ENCODE measurements at places on chromosomes 5 and 9.

DNA sequence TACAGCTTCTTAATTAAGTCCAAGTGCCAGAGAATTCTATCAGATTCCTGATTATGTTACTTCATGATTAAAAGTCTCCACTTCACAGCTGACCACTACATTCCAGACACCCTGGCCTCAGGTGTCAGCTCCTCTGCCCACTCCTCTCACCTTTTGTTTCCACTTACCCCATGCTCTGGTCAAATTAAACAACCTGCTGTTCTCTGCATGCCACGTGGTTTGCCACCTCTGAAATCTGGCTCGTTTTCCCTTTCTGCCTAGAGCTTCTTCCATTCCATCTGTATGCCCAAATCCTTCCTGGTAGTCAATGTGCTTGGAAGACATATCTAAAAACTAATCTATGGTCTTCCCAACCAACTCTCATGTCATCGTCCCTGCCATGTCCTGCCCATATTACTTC lies 158.6 kb downstream of the ICE1 start:
- no peak for DNase-seq

DNA sequence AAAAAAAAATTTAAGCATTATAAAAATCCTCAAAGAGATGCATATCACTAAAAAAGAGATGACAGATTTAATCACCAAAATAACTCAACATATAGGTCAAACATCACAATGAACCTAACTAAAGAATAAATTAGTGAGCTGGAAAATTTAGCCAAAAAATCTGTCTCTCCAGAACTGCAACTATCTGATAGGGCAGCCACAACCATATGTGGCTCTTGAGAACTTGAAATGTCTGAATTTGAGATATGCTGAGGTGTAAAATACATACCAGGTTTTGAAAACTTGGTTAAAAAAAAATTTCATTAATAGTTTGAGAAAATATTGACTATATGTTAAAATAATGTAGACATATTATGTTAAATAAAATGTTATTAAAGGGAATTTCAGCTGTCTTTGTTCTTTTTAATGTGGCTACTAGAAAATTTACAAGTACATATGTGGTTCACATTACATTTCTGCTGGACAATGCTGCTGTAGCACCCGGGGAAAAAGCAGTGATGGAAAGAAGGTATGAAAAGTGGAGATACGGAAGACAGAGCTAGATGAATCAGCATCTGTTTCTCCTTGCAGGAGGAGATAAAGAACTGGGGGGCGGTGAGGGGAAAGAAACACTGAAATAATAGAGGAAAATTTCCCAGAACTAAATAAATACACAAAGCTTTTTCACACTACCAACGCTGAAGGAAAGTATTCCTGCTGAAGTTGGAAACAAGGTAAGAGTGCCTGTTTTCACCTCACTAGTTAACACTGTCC lies 66.1 kb downstream of the DCP2 start:
- no peak for DNase-seq

GRCh38 chr5:56575821-56576220 lies 239.5 kb upstream of the MAP3K1 start:
- DNase-seq: no peak

- no peak for DNase-seq
These were observed 130.0 kb downstream of the MVB12B start for GRCh38 chr9:126456441-126457174.

GRCh38 chr9:72362680-72363139 lies 2.3 kb downstream of the ZFAND5 start:
- DNase-seq: peak; percentile 54

DNA sequence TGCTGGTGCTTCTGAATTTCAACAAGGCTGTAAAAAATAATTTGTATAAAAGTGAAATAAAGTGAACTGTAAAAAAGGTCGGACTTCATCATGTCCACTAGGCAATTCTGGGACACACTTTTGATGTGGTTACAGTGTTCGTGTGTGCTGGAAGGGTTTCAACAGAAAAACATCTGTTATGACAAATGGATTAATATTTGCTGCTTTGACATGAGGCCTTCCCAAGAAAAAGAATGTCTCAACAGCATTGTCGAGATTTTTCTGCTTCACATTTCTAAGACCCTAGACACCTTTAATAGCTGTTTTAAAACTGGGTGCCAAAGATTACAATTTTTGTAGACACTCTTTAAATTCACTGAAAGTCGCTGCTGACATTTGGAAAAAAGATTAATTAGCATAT lies 216.6 kb downstream of the SLC12A2 start:
- DNase-seq: no peak

GRCh38 chr9:114317665-114318357 lies 5.1 kb upstream of the ORM1 start:
- DNase-seq: no peak

- DNase-seq: no peak
These were observed 13.2 kb downstream of the HNRNPH1 start for GRCh38 chr5:179610109-179610902.

GRCh38 chr9:125914411-125914810 lies 167.2 kb downstream of the PBX3 start:
- no peak for DNase-seq

DNA sequence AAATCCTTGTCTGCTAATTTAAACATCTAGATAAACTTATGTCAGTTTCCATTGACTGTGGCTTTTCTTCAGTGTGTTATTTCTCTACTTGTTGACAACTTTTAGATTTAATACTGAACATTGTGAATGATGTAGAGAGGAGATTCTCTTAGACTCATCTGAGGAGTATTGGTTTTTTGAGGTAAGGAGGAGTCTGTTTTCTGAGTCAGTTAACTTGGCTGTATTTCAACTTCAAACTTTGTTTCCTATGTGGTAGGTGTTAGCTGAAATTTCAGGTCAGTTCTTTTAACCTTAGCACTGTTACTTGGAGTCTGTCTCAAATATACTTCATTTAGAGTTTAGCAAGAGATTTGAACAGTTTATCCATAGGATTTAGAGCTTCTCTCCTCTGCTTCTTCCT lies 67.9 kb downstream of the XRCC4 start:
- no peak for DNase-seq

GRCh38 chr9:6667633-6668280 lies 22.2 kb upstream of the GLDC start:
- DNase-seq: peak; percentile 67

- no peak for DNase-seq
These were observed 26.6 kb downstream of the ERAP2 start for GRCh38 chr5:96902876-96903275.

DNA sequence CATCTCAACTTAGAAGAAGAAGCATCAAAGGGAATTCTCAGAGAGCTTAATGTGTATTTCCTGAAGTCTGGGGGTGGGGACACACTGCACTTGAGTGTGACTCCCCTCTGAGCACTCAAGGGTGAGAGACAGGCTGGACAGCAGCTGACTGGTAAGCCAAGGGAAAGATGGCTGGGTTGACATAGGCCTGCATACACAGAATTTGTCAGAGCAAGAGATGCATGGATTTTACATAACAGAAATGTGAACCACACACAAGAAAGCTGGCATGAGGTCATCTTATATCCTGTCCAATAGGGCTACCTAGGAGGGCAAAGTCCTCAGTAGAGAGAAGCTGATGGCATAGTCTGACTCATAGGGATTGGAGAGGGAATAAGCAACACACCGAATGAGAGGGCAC lies 114.3 kb upstream of the EPB41L4A start:
- DNase-seq: no peak

DNA sequence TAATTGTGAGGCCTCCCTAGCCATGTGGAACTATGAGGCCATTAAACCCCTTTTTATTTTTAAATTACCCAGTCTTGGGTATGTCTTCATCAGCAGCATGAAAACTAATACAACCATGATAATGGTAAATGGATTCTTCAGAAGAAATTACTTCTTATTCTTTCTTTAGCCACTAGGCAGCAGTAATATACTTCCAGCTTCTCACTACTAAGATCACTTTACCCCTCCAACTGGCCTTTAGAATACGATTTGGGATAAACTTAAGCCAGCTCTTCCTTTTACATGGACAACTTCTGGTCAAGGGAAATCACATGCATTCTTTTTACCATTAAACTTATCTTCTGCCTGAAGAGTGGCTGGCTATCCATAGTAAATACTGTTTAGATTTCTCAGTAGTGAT lies 355.4 kb downstream of the MAN2A1 start:
- DNase-seq: no peak

DNA sequence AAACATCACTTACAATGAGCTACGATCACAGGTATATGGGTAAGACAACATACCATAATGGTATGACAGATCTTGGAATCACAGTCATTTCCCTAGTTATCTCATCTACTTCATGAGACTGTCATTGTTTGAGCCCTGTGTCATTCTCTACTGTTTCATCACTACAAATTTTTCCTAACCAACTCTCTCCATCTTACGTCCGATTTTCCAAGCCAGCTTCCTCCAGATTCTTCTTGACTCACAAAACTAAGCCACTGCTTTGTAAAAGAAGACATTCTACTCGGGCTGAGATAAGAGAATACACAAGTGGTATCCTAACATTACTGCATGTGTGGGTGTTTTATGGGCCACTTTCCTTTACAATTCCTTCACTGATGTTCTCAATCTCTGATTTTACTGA lies 49.6 kb downstream of the SERINC5 start:
- DNase-seq: no peak

DNA sequence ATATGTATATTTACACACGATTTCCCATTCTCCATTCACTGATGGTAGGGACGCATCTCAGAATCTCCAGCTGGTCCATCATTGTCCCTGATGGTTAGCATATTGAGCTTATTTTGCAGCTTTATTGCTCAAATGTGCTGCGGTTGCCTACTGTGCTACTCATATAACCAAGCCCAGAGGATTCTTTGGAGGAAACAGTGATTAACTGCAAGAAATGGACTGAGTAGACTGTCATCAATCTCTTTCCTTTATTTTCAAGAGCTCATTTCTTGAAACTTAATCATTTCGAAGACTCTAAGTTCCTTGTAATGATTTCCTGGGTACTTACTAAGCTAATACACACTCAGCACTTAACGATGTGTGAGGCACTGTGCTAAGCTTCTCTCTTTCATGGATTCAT lies 119.0 kb downstream of the MAT2B start:
- no peak for DNase-seq

- no peak for DNase-seq
These were observed 69.7 kb downstream of the ABCA1 start for GRCh38 chr9:104858271-104858670.

DNA sequence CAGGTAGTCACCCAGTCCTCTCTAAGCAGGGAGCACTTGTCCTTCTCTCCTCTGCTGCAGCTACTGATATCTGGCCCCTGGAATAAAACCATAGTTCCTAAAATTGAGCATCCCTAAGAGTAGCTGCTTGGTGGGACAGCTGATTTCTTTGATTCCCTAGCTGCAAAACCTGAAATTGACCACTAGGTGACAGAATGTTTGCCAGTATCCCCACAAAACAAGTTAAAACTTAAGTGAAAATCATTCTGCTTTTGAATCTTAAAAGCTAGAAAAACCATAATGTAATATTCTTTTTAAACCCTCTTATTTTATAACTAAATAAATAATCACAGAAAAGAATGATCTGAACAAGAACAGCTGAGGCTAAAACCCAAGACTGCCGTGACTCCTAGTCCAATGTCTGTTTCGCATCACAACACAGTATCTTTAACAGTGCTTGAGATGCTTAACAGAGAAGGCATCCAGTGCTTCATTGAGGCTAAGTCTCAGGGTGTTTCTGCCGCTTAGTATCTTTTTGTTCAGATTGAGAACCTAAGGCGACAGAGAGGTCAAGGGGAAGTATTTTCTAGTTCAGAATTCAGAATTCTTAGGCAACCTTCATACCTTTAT lies 24.4 kb upstream of the TAL2 start:
- no peak for DNase-seq

Measured in frontal cortex (tissue), 4 donors.